ENCODE measurements at places on chromosomes 3 and 15. TPM values are rescaled to one million over a fixed set of nuclear protein-coding genes. Genes with fewer than 3 reads are reported as not detected.

SCN5A gene
- 0.03 TPM for total RNA-seq

FGF7 gene
- 0.66 TPM for total RNA-seq

MYO5A gene
- total RNA-seq = 34.3 TPM

LMAN1L gene
- total RNA-seq = 0.16 TPM

OCA2 gene
- 0.19 TPM for total RNA-seq

ECE2 gene
- not detected for total RNA-seq

PRKCI gene
- total RNA-seq = 23.7 TPM

COLQ gene
- 2.5 TPM for total RNA-seq

ADAMTSL3 gene
- total RNA-seq = 1.7 TPM

CISH gene
- 1.1 TPM for total RNA-seq

NPTN gene
- total RNA-seq = 88.6 TPM

TEX55 gene
- total RNA-seq = not detected

DUOX1 gene
- not detected for total RNA-seq

SRGAP3 gene
- total RNA-seq = 6.5 TPM

FBXO22 gene
- 70.1 TPM for total RNA-seq

XCR1 gene
- total RNA-seq = not detected

IMPG2 gene
- 0.05 TPM for total RNA-seq

MAGEL2 gene
- total RNA-seq = 0.15 TPM

POLQ gene
- 13.3 TPM for total RNA-seq

RARRES1 gene
- not detected for total RNA-seq

ZFYVE19 gene
- 28.2 TPM for total RNA-seq

CHRM5 gene
- total RNA-seq = not detected

CATSPER2 gene
- 2.0 TPM for total RNA-seq

MRPL46 gene
- 40.2 TPM for total RNA-seq

CAMP gene
- 2.4 TPM for total RNA-seq

MST1R gene
- total RNA-seq = 1.4 TPM

MUSTN1 gene
- not detected for total RNA-seq

RHOV gene
- 5.9 TPM for total RNA-seq

AADACL2 gene
- total RNA-seq = not detected

RLBP1 gene
- 3.7 TPM for total RNA-seq

NIPA2 gene
- 86.3 TPM for total RNA-seq

NR2E3 gene
- 0.19 TPM for total RNA-seq

CXCR6 gene
- not detected for total RNA-seq

GOLGA8Q gene
- total RNA-seq = not detected

TMEM207 gene
- not detected for total RNA-seq

ITIH3 gene
- not detected for total RNA-seq

GOLGA6A gene
- total RNA-seq = not detected

CHRNA3 gene
- total RNA-seq = not detected

PTPRG gene
- total RNA-seq = 28.0 TPM

INSYN1 gene
- 2.6 TPM for total RNA-seq

BCL2A1 gene
- 4.7 TPM for total RNA-seq

DGKG gene
- total RNA-seq = 5.4 TPM

SI gene
- not detected for total RNA-seq

SGO1 gene
- 12.1 TPM for total RNA-seq

BMF gene
- 4.8 TPM for total RNA-seq

C2CD4A gene
- total RNA-seq = not detected

KLF13 gene
- total RNA-seq = 16.1 TPM

CHST13 gene
- 0.83 TPM for total RNA-seq
